ENCODE measurements at places on chromosomes 3 and 15.

GRCh38 chr15:90154861-90155626 is 46.1 kb upstream of the SEMA4B start:
- DNase-seq = no peak

GRCh38 chr3:149765762-149766334 is 13.6 kb upstream of the COMMD2 start:
- DNase-seq = no peak

DNA sequence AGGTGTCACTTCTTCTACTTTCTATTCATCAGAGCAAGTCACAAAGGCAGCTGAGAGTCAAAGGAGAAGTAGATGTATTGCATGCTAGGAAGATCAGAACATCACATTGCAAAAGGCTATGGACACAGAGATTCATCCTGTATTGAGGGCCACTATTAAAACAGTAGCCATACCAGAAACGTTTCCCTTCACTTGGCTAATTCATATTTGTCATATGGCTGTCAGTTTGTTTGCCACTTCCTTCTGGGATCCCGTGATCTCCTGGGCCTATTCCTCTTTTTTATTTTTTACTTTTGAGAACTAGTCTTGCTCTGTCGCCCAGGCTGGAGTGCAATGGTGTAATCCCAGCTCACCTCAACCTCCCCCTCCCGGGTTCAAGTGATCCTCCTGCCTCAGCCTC is 184.0 kb upstream of the SATB1 start:
- DNase-seq = no peak

GRCh38 chr3:188433521-188434150 is 279.7 kb downstream of the LPP start:
- no peak for DNase-seq

Measured in fibroblast of skin of left biceps (primary cell).